ENCODE measurements at places on chromosomes 5 and 9. TPM values are rescaled to one million over a fixed set of nuclear protein-coding genes. Genes with fewer than 3 reads are reported as not detected.

GRCh38 chr5:164742025-164742424, 1236.6 kb downstream of the MAT2B start:
- DNase-seq = no peak

The NTMT1 gene
- 15.5 TPM for total RNA-seq

The CDH10 gene
- total RNA-seq = 0.74 TPM

DNA sequence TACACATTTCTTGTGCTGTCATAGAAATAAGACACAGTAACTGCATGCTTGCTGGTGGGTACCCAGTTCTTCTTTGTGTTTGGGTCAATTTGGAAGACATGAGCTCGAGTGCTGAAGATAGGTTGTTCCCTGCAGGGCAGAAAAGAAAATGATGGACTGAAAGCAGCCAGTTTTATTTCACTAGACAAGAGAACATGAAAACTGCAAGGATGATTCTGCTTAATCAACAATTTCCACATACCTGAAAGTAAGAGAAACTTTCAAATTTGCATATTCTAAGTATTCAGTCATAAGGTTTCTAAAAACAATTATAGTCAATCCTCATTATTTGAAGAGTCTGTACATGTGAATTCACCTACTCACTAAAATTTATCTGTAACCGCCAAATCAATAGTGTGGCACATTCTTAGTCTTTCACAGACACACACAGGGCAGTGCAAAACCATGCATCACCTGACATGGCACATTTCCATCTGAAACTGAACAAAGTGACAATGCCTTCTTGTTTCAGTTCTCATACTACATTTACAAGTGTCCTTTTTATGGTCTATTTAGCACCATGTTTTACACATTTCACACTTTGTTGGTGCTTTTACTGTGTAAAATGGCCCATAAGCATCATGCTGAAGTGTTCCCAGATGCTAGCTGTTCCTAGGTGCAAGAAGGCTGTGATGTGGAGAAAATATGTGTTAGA, 56.9 kb downstream of the HOMER1 start:
- DNase-seq = no peak

The GPR151 gene
- total RNA-seq = not detected

GRCh38 chr5:37786862-37787519, 52.9 kb downstream of the GDNF start:
- no peak for DNase-seq
